MM.1S (cell line): ENCODE measurements at places on chromosomes 5 and 9.

DNA sequence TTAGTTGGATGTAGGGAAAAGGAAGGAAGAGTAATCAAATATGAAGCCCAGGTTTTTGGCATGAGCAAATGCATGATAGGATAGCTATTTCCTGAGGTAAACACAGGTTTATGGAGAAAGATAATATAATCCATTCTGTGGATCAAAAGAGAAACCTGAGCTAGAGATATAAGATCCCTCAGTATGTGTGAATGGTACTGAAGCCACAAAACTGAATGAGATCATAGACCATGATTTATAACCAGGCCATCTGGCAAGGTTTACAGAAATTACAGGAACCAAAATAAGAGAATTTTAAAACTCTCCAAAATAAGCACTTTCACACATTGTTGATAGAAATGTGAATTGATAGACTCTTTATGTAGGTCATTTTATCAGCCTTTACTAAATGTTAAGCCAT lies 28.7 kb upstream of the ECM2 start:
- H3K27ac ChIP-seq: no peak overlapping the region
- no peak overlapping the region for H3K4me3 ChIP-seq
- no peaks in the 10 kb centered on the region for H3K36me3 ChIP-seq
- DNase-seq: no peak

DNA sequence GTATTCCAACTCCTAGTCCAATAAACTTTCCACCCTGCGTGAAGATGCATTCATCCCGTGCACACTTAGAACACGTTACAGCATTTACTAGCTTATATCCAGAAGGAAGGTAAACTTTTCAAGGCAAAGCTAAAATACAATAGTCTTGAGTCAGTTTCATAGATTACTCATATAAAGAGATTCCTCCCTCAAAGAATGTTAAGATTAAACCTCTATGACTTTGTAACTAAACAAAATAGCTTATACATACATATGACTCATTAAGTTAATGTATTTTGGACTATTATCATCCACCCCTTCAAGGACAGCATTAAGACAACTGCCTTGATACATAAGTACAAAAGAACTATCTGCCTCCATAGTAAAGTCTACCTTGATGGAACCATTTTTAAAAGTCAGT lies 36.1 kb downstream of the TLE1 start:
- H3K4me3 ChIP-seq: no peak overlapping the region
- H3K36me3 ChIP-seq: no peaks in the 10 kb centered on the region
- no peak overlapping the region for H3K27ac ChIP-seq
- no peak for DNase-seq
- no peaks in the 10 kb centered on the region for H3K27me3 ChIP-seq

DNA sequence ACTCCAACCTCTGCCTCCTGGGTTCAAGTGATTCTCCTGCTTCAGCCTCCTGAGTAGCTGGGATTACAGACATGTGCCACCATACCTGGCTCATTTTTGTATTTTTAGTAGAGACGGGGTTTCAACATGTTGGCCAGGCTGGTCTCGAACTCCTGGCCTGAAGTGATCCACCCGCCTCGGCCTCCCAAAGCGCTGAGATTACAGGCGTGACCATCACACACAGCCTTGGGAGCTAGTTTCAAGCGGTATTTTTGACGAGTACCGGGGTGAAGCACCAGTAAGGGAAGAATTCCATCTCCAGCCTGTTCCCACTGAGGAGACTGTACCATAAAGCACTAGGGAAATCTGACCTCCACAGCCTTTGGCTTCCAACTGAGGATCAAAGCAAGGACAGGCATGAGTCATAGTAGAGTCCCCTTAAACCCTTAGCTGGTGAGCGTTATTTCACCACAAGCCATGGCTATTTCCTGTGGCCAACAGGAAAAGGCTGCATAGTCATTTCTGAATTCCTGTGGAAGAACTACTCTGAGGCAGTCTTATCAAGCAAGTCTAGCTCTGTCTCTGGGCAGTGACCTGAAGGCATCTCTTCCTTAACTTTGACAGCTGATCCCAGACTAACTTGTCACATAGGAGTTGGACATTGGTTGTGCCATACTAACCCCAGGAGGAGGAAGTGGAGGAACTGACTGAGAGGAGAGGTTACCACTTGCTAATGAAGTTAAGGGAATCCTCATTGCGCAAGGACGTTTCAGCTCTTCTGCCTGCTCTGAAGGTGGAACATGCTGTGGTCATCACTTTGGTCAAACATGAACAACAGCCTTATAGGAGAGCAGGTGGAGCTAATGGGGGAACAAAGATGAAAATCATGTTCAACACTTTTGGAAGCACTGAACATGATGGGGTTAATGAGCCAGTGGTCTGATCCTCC lies 85.8 kb upstream of the DMRT1 start:
- no peak overlapping the region for H3K4me3 ChIP-seq
- H3K4me1 ChIP-seq: peaks cover 11% of the 10 kb centered on the region
- no peaks in the 10 kb centered on the region for H3K27me3 ChIP-seq
- H3K27ac ChIP-seq: no peak overlapping the region
- DNase-seq: no peak

GRCh38 chr5:128681764-128682592 lies 143.9 kb upstream of the FBN2 start:
- no peak for DNase-seq
- no peaks in the 10 kb centered on the region for H3K36me3 ChIP-seq
- no peaks in the 10 kb centered on the region for H3K27me3 ChIP-seq
- H3K27ac ChIP-seq: no peak overlapping the region

DNA sequence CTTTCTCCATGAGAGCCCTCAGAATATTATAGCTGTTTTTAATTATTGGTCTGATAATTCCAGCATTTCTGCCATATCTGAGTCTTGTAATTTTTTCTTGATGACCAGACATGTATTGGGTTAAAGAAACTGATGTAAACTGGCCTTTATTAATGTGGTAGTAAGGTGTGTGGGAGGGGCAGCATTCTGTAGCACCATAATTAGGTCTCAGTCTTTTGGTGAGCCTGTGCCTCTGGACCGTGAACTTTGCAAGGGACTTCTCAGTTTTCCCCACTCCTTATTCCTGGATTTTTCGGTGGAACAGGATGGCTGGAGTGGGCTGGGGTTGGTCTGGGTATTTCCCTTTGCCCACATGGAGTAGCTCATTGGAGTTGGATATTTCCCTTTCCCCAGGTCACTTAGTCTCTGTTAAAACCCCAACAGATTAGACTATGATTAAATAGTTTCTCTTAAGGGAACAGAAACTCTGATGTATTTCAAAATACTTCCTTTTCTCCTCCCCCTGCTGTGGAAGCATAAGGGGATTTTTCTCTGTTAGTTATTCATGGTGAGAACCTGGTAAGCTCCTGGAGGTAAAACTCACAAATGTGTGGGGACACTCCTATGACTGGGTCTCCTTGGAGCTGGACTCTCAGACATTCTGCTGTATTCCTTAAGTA lies 52.4 kb downstream of the FSD1L start:
- peak; percentile 58 for DNase-seq
- no peaks in the 10 kb centered on the region for H3K27me3 ChIP-seq
- H3K4me1 ChIP-seq: peaks cover 29% of the 10 kb centered on the region
- H3K36me3 ChIP-seq: no peaks in the 10 kb centered on the region

- peaks cover 33% of the 10 kb centered on the region for H3K36me3 ChIP-seq
- H3K27ac ChIP-seq: no peak overlapping the region
- no peak for DNase-seq
- H3K27me3 ChIP-seq: no peaks in the 10 kb centered on the region
- no peak overlapping the region for H3K4me3 ChIP-seq
Measured at GRCh38 chr9:86322973-86323644, 31.1 kb downstream of the TUT7 start.

DNA sequence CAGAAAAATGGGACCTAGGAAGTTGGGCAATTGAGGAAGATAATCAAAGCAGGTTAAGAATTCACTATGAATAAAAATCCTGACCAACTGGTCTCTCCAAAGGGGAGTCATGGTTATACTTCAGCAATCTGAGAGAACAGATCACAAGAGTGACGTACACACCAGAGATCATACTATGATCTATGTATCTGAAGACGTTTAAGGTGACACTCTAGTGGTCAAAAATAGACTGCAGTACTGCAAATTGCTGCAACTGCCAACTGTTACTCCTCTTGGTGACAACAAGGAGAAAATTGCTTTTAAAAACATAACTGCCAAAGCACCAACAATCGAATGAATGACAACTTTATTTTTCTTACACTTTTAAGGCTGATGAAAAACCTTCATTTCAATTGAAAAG lies 4.9 kb downstream of the AK6 start:
- H3K4me1 ChIP-seq: peaks cover 10% of the 10 kb centered on the region; the same call in 1 of the 2 replicates
- H3K4me3 ChIP-seq: no peak overlapping the region
- H3K36me3 ChIP-seq: no peaks in the 10 kb centered on the region; the same call in 1 of the 2 replicates
- DNase-seq: no peak
- H3K27me3 ChIP-seq: no peaks in the 10 kb centered on the region
- H3K27ac ChIP-seq: no peak overlapping the region

DNA sequence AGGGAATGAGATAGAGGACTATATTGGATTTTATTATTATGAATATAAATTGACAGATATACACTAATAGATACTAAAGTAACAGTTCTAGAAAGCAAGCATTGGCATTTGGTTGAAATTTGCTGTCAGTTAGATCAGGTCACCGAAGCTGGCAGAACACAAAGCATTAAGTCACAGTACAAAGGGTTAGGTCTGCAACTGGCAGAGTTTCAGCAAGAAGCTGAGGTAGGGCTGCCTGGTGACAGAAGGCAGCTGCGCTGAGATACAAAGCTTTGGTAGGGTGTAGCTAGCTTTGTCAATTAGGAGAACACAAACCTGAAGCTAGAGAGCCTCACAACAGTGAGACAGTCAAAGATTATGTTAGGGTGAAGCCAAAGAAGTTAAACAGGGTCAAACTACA lies 6.3 kb upstream of the CSNK1G3 start:
- no peaks in the 10 kb centered on the region for H3K4me1 ChIP-seq
- H3K36me3 ChIP-seq: no peaks in the 10 kb centered on the region
- H3K4me3 ChIP-seq: no peak overlapping the region
- H3K27me3 ChIP-seq: no peaks in the 10 kb centered on the region

DNA sequence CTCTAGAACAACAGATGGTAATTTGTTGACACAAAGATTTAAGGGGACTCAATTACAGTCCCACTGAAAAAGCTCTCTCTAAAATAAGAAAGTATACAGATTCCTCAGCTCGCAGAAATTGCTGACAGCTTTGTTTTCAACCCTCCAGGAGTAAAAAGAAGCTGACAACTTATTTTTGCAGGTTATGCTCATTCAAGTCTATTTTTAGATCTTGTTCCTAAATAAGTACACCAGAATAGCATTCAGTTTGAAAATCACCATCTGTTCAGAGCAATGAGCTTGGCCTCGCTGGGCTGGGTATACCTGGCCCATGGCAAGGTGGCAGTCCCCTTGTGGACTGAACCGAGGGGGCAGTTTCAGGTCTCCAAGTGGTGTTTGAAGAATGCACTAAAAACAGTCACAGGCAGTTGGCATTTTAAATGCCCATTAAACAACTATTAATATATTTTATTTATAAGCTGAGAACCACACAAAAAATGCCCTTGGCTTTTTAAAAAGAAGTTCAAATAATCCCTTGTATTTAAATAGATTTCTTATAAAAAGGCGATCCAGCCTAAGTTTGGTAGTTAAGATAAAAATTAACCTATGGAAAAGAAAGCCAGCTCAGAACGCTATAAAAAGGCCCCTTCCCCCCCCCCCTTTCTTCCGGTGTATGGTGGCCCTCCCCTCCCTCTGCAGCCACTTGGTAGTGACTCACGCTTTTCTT lies 169.2 kb downstream of the AUH start:
- no peaks in the 10 kb centered on the region for H3K27me3 ChIP-seq
- no peaks in the 10 kb centered on the region for H3K36me3 ChIP-seq
- peak overlapping the region; percentile 99 for H3K27ac ChIP-seq
- peaks cover 42% of the 10 kb centered on the region for H3K4me1 ChIP-seq

- no peaks in the 10 kb centered on the region for H3K27me3 ChIP-seq
- DNase-seq: peak; percentile 73
- no peak overlapping the region for H3K4me3 ChIP-seq
- peaks cover 24% of the 10 kb centered on the region for H3K4me1 ChIP-seq
- H3K27ac ChIP-seq: peak overlapping the region; percentile 15; the same call in 1 of the 2 replicates
Measured at GRCh38 chr9:112037281-112038016, 137.6 kb downstream of the SUSD1 start.

GRCh38 chr5:95762652-95763041 lies 31.5 kb downstream of the RHOBTB3 start:
- no peak overlapping the region for H3K4me3 ChIP-seq
- peaks cover 31% of the 10 kb centered on the region for H3K4me1 ChIP-seq
- no peak for DNase-seq
- no peak overlapping the region for H3K27ac ChIP-seq
- no peaks in the 10 kb centered on the region for H3K27me3 ChIP-seq
- no peaks in the 10 kb centered on the region for H3K36me3 ChIP-seq

DNA sequence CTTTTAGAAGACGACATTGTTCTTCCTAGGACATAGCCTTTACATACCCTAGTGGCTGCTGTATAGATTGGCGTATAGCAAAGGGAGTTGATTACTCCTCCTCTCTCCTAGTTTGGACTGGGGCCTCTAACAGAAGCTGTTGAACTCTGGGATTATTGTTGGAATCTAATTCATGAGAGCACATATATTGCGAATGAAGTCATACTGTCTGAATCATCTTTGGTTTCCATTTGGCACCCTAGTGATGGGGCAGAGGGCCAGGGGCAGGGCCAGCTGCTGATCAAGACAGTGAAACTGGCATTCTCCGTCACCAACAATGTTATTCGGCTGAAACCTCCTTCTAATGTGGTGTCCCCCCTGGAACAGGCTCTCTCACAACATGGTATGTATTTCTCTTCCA lies 40.3 kb downstream of the NUP188 start:
- no peak overlapping the region for H3K4me3 ChIP-seq
- H3K4me1 ChIP-seq: no peaks in the 10 kb centered on the region
- no peak for DNase-seq
- no peak overlapping the region for H3K27ac ChIP-seq

DNA sequence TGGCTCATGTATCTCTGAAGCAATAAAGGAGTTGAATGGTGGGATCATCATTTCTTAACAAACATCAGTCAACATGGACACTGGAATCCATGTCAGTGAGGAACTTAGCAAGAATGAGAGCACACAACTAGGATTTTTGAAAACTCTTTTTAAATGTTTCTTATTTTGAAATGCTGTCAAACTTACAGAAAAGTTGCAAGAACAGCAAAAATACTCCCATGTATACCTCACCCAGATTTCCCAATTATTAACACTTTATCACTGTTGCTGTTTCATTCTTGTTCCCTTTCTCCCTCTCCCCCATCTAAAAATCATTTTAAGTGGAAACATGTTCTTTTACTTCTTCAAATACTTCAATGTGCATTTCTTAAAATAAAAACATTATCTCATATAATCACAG lies 65.5 kb downstream of the RORB start:
- no peaks in the 10 kb centered on the region for H3K27me3 ChIP-seq
- H3K36me3 ChIP-seq: no peaks in the 10 kb centered on the region
- H3K27ac ChIP-seq: no peak overlapping the region
- H3K4me3 ChIP-seq: no peak overlapping the region

GRCh38 chr5:5270958-5271785 lies 131.0 kb downstream of the ADAMTS16 start:
- H3K36me3 ChIP-seq: no peaks in the 10 kb centered on the region
- no peak overlapping the region for H3K27ac ChIP-seq
- DNase-seq: no peak
- H3K4me1 ChIP-seq: no peaks in the 10 kb centered on the region
- no peaks in the 10 kb centered on the region for H3K27me3 ChIP-seq
- no peak overlapping the region for H3K4me3 ChIP-seq
